ENCODE measurements at places on chromosomes 3 and 15.

DNA sequence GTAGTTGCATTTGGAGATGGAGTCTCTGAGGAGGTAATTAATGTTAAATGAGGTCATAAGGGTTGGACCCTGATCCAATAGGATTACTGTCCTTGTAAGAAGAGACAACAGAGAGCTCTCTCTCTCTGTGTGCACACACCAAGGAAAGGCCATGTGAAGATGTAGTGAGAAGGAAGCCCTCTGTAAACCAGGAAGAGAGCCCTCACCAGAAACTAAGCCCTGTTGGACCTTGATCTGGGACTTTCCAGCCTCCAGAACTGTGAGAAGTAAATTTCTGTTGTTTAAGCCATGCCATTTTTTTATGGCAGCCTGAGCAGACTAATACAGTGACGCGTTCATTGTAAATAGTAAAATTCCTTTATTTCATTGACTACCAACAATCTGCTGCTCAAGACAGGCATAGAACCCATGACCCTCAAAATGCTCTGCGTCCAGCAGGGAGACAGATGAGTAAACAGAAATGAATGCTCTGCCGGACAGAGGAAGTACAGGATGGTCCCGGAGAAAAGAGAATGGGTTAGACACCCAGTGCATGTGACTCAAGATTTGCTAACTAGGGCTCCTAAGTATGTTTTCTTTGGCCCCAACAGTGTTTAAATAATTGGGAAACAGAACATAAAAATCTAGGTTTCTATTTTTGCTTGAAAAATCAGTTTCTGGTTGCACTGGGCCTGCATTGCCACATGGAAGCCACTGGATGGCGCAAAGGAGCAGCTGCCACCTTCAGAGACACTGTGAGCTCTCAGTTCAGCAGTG is 37.9 kb upstream of the TNFAIP8L3 start:
- DNase-seq: peak; percentile 59

GRCh38 chr3:29408676-29409075 is 127.8 kb downstream of the RBMS3 start:
- no peak for DNase-seq

- no peak for DNase-seq
Observed at GRCh38 chr3:45679805-45680204, 9.4 kb upstream of the SACM1L start.

DNA sequence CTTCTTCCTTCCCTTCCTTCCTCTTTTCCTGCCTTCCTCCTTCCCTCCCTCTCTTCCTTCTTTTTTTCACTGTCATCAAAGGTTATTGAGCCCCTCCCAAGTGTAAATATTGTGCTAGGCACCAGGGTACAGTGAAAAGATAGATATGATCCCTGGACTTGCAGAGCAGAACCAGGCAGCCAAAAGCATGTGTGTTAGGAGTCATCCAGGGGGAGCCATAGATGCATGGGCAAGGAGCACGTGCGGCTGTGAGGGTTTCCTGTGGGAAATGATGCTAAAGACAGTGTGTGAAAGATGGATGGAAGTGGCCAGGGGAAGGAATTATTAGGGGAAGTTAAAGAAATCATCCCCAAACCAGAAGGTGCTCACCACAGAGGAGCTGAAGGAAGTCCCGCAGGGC is 65.2 kb downstream of the NR2F2 start:
- DNase-seq: no peak

DNA sequence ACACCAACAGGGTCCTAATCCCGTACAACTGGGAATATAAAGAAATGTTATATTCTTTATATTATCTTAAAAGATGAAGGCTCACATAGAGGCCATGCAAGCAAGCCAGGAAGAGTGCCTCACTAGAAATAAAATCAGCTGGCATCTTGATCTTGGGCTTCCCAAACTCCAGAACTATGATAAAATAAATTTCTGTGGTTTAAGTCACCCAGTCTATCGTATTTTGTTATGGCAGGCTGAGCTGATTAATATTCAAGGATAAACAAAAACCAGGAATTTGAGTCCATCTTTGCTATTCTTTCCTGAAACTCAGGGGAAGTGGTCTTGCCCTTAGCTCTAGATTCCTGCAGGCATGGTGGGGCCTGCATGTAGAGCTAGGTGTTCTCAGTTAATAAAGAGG is 42.7 kb downstream of the ATOSA start:
- no peak for DNase-seq

- DNase-seq: no peak
Observed at GRCh38 chr3:122947738-122948137, 79.8 kb downstream of the SEMA5B start.

GRCh38 chr3:165128544-165128943 is 50.2 kb upstream of the SI start:
- no peak for DNase-seq

DNA sequence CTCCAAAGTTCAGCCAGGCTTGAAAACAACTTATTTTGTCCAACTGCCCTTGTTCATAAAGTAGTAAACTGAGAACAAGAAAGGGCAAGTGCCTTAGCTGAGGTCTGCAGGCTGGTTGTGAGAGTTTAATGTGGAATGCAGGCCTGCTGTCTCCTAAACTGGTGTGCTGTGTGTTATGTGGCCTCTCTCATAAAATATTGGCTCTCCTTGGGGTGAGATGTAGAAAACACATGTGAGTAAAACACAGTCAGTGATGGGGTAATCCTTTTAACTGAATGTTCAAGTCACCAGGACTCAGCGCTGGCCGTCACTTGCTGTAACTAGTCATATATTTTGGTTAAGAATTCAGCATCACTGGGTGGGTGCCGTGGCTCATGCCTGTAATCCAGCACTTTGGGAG is 7.1 kb upstream of the ST6GAL1 start:
- DNase-seq: no peak

DNA sequence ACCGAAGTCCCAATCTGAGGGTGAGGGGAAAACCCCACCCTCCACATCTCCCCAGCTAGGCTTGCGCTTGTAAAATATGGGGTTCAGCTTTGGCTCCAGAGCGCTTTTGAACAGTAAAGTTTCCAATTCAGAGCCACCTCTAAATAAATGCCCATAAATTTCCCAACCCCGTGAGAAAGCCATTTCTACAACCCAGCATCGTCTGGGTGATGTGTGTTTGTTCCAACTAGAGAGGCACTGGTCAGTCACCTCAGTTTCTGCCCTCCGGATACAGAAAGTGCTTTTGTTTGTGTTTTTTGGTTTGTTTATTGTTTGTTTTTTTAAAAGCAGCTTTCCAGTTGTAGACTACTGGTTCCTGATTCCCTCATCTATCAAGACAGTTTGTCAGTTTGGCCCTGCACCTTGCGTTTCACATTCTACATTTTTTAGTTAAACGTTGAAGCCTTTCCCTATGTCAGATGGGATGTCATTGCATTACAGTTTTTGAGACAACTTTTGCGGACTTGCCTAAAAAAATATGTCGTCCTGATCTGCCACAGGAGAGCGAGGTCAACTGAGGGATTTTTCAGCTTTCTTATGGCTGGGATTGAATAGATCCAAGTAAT is 15.0 kb upstream of the SOX2 start:
- DNase-seq: no peak

DNA sequence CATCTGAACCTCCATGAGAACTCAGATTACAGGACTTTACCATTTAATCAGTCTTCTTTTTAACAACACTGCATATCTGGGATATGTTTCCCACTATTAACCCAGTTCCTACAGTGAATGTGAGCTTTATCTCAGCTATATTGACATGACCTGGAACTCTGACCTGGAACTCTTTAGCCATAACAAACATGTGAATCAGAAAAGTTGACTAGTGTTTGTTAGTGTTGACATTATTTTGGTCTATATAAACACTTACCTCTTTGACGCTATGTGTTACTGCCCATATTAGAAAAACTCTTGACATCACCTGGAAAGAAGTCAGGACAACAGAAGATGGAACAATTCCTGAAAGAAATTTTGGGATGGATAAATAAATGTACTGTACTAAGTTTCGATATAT is 56.7 kb downstream of the HACD2 start:
- DNase-seq: no peak

DNA sequence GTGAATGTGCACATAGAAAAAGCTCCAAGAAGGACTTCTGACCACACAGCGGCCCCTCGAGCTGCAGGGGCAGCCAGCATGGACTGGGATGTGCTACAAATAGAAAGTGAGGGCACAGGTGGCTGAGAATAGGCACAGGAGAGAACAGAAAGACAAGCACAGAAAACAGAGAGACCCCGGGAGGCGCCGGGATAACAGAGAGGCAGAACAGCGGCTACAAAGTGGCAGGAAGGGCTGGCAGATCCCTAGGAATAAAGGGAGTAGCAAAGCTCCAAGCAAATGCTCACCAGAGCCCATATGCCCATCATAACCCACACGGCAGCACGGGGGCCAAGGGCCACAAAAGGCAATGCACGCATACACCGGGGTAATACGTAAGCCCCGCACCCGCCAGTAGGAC is 201.7 kb upstream of the NSMCE3 start:
- DNase-seq: no peak

GRCh38 chr3:54069961-54070360 is 52.4 kb upstream of the CACNA2D3 start:
- DNase-seq: no peak

GRCh38 chr3:134369231-134369741 is 5.0 kb downstream of the AMOTL2 start:
- no peak for DNase-seq

DNA sequence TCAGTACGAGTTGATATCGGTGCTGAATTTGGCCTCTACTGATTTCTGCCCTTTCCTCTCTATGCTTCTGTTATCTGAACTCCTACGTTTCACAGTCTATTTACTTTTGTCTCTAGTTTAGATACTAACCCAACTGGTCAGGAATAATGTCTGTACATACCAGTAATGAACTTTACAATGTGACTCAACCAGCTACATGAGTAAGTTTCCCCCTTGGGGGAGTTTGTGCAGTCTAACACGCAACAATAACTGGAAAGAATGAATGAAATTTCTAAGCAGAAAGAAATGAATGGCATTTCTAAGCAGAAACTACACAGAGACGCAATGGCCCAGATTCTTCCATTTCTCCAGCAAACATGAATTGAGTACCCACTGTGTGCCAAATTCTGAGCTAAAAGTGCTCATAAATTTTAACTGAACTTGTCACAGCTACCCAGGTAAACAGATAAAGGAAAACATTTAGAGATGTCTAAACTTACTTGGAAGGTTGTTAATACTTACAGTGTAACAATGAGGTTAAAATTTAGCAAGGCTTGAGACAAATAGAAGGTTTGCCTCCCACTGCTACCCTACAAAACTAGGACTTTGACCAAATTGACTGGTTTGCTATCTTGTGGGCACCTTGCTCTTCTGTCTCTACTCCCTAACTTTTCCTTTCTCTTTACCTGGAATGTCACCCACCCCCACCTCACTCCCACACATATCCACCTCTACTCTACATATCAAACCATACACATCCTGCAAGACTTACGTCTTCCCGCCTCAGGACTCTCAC is 11.6 kb downstream of the UPK1B start:
- no peak for DNase-seq

- no peak for DNase-seq
Observed at GRCh38 chr3:75248974-75249373, 415.2 kb upstream of the FRG2C start.

DNA sequence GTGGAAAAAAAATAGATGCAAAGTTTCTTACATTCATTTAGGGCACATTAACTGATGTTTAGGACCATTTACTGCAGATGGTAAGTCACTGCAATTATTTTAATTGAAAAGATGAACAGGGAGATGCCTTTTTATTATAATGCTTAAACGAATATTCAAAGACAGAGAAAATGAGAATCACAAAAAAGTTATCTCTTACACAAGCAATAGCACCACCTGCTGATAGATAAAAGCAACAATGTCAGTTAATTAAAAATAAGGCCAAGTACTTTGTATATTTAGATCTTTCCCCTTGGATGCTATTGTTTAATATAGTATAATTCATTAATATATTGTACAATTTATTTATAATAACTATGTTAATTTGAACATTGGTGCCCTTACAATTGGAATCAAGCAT is 55.9 kb downstream of the IFT80 start:
- DNase-seq: no peak

DNA sequence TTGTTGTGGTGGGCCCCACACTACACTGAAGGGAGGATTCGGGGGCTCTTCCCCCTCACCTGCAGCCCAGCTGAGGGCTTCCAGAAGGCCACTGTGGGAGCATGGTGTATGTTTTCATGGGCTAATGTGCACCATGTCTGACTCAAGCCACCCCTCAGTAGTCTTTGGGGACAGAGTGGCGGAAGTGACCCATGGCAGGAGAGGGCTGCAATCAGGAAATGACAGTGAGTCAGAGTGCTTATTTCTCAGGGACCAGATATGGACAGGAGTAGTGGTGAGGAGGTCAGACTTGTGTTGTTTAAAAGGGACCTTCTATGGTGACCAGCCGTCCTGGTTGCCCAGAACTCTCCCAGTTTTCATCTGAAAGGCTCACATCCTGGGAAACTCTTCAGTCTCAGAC is 32.8 kb upstream of the SLC9A9 start:
- no peak for DNase-seq

All from HEK293T (cell line).